ENCODE measurements at places on chromosomes 1 and 21. TPM values are rescaled to one million over a fixed set of nuclear protein-coding genes. Genes with fewer than 3 reads are reported as not detected.

RPTN gene
- total RNA-seq: not detected

ABCD3 gene
- total RNA-seq: 29.5 TPM

OLIG2 gene
- total RNA-seq: not detected

ZNF648 gene
- total RNA-seq: not detected

SYDE2 gene
- total RNA-seq: not detected

NEGR1 gene
- total RNA-seq: 1.3 TPM

FCRL5 gene
- 3.6 TPM for total RNA-seq

ZBTB18 gene
- 18.2 TPM for total RNA-seq

RNU1-1 gene
- total RNA-seq: 3,038 TPM

SLAMF6 gene
- total RNA-seq: 66.7 TPM

MYBPH gene
- total RNA-seq: not detected

CSMD2 gene
- total RNA-seq: not detected

FRRS1 gene
- total RNA-seq: 3.0 TPM

UBE2U gene
- total RNA-seq: not detected

SLC35F3 gene
- not detected for total RNA-seq

CELA2A gene
- not detected for total RNA-seq

RHBDL2 gene
- total RNA-seq: not detected

RIIAD1 gene
- total RNA-seq: not detected

C1orf185 gene
- total RNA-seq: not detected

LCE1A gene
- not detected for total RNA-seq

C1QC gene
- total RNA-seq: not detected

GJC2 gene
- 1.0 TPM for total RNA-seq

SPAG17 gene
- total RNA-seq: not detected

RGS18 gene
- total RNA-seq: 21.9 TPM

HOOK1 gene
- 3.9 TPM for total RNA-seq

RAB7B gene
- total RNA-seq: 0.19 TPM

Data from natural killer cell (primary cell).